ENCODE measurements at places on chromosomes 12 and 14.

GRCh38 chr14:65704850-65705249 lies 292.3 kb downstream of the FUT8 start:
- DNase-seq, result no peak

DNA sequence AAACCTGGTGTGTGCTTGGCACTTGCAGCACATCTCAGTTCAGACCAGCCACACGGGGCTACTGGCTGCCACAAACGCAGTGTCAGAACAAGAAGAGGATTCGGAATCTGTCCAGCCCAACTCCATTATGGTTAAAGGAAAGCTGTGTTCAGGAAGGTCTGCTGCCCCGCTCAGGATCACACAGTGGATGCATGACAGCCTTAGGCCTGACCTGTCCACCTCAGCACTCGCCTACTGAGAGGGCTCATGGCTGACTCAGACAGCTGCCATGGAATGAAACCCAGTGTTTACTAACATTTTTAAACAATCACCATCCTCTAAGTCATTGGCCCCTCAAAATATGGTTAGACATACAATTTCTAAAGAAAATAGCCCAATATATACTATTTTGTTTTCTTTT lies 5.6 kb upstream of the NIN start:
- DNase-seq, result no peak

GRCh38 chr12:130715998-130716968 lies at the start of gene RIMBP2:
Gene RIMBP2 (minus strand): TSS chr12:130716299. CDS start chr12:130479013, 237,286 bp downstream.
- DNase-seq, result no peak

GRCh38 chr12:111596985-111597830 lies 1.9 kb downstream of the ATXN2 start:
- peak; percentile 36 for DNase-seq

DNA sequence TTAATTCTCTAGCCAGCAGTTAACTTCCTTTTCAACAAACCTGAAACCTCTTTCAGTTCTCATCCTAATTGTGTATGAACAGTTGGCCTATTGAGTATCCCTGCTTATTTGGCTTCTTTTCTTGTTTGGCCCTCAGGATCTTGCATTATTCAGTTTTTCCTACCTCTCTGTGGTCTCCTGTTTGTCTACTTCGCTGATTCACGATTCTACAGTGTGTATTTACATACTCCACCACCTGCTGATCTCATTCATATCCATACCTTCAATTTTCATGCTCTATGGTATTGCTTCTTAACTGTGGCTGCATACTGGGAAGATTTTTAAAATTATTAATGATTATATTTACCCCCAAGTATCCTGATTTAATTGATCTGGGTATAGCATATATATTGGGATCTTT lies 56.4 kb downstream of the RASSF9 start:
- no peak for DNase-seq

- no peak for DNase-seq
Observed at GRCh38 chr12:64792128-64792527, 32.3 kb upstream of the TBC1D30 start.

Data from germinal center (tissue), 1 donor.